Ovary (tissue), 10 donors: ENCODE measurements at places on chromosomes 5 and 9. TPM values are rescaled to one million over a fixed set of nuclear protein-coding genes. Genes with fewer than 3 reads are reported as not detected.

FBN2 gene
- 0.56 TPM for polyA plus RNA-seq

ZNF354C gene
- polyA plus RNA-seq = 4.1 TPM

PCDHGB6 gene
- polyA plus RNA-seq = 7.0 TPM

SLC34A1 gene
- polyA plus RNA-seq = not detected

CEL gene
- 1.3 TPM for polyA plus RNA-seq

PRDM9 gene
- not detected for polyA plus RNA-seq

MYOZ3 gene
- polyA plus RNA-seq = 2.7 TPM

BRD3 gene
- 17.1 TPM for polyA plus RNA-seq

SUSD3 gene
- polyA plus RNA-seq = 42.5 TPM

LPAR1 gene
- polyA plus RNA-seq = 22.3 TPM

FABP6 gene
- polyA plus RNA-seq = not detected

ACOT12 gene
- not detected for polyA plus RNA-seq

PCDHGC3 gene
- 92.9 TPM for polyA plus RNA-seq

IL5 gene
- not detected for polyA plus RNA-seq

TOR4A gene
- 5.3 TPM for polyA plus RNA-seq

GABRA6 gene
- not detected for polyA plus RNA-seq

SLC45A2 gene
- not detected for polyA plus RNA-seq

CDH6 gene
- 1.4 TPM for polyA plus RNA-seq

GZMA gene
- 12.9 TPM for polyA plus RNA-seq

DNAH5 gene
- 0.01 TPM for polyA plus RNA-seq

VLDLR gene
- 77.4 TPM for polyA plus RNA-seq

PAX5 gene
- polyA plus RNA-seq = not detected

TSSK1B gene
- not detected for polyA plus RNA-seq

IFNA21 gene
- not detected for polyA plus RNA-seq

IL13 gene
- not detected for polyA plus RNA-seq

CAMLG gene
- 91.9 TPM for polyA plus RNA-seq
